Colonic mucosa (tissue), 4 donors: ENCODE measurements at places on chromosomes 16 and 17. TPM values are rescaled to one million over a fixed set of nuclear protein-coding genes. Genes with fewer than 3 reads are reported as not detected.

DNA sequence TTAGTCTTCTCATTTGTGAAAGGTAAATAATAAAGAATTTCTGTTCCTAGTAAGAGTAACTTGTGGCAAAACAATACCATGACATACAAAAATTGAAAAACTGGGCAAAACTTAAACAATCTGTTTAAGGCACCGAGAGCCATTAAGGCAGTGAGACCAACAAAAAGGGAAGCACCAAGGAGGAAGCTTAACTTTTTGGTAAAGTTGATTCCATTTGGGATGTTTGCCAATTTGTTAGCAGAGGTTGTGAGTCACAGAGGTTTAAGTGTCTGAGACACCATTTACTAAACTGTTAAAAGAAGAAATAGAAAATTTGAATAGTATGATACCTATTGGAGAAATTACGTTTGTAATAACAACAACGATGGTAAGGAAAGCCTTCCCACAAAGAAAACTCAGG is 4.9 kb downstream of the SLC35G3 start:
- H3K4me3 ChIP-seq: no peak overlapping the region
- no peaks in the 10 kb centered on the region for H3K27me3 ChIP-seq
- no peaks in the 10 kb centered on the region for H3K4me1 ChIP-seq
- H3K36me3 ChIP-seq: no peaks in the 10 kb centered on the region
- H3K27ac ChIP-seq: no peak overlapping the region

Gene CLDN9
- 0.35 TPM for total RNA-seq

Gene PRRT2
- 1.4 TPM for total RNA-seq

Gene SENP3
- 56.6 TPM for total RNA-seq

DNA sequence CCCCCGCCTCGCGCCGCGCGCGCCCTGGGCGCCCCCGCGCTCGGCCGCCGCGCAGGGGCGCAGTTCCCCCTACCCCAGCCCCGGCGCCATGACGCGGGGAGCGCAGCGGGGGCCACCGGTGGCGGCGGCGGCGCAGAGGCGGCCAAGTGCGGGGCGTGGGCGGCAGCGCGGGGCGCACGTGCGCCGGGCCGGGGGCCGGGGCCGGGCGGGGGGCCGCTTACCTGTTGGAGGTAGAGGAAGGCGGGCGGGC is 108.3 kb downstream of the ENGASE start:
- DNase-seq: no peak
- H3K27me3 ChIP-seq: peaks cover 22% of the 10 kb centered on the region
- H3K4me3 ChIP-seq: no peak overlapping the region
- no peaks in the 10 kb centered on the region for H3K4me1 ChIP-seq
- no peak overlapping the region for H3K27ac ChIP-seq
- H3K36me3 ChIP-seq: no peaks in the 10 kb centered on the region

GRCh38 chr17:29124135-29124924 is 55.9 kb downstream of the MYO18A start:
- no peak overlapping the region for H3K4me3 ChIP-seq
- H3K27ac ChIP-seq: no peak overlapping the region
- peak; percentile 42 for DNase-seq
- H3K36me3 ChIP-seq: peaks cover 8% of the 10 kb centered on the region
- no peaks in the 10 kb centered on the region for H3K27me3 ChIP-seq
- peaks cover 11% of the 10 kb centered on the region for H3K4me1 ChIP-seq

Gene HEXIM1
- 37.0 TPM for total RNA-seq

GRCh38 chr17:39549747-39550573 is 57.8 kb downstream of the NEUROD2 start:
- DNase-seq: no peak
- H3K36me3 ChIP-seq: no peaks in the 10 kb centered on the region
- no peak overlapping the region for H3K27ac ChIP-seq
- no peak overlapping the region for H3K4me3 ChIP-seq

DNA sequence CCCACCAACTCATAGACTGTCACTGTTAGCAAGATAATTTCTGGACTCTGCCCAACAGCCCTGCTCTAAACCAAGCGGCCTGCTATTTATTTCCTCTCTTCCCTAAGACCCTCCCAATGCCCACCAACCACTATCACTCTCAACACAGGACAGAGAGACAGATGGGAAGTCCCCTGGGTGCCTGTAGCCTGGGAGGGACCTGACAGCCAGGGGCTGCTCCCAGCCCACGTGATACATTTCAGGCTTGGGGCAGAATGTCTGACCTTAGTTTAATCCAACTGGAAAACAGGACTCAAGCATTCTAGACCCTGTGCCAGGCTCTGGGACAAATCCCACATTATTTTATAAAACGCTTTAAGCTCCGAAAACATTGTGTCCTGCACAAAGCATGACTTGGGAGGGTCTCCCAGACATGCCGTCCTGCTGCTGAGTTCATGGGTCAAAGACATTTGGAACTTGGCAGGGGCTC is 23.6 kb downstream of the XYLT1 start:
- H3K27me3 ChIP-seq: no peaks in the 10 kb centered on the region
- H3K36me3 ChIP-seq: no peaks in the 10 kb centered on the region
- DNase-seq: no peak
- no peaks in the 10 kb centered on the region for H3K4me1 ChIP-seq

Gene AATK
- total RNA-seq: 9.1 TPM

GRCh38 chr17:76081295-76082210 is 2.6 kb downstream of the ZACN start:
- H3K36me3 ChIP-seq: peaks cover 11% of the 10 kb centered on the region
- no peak overlapping the region for H3K4me3 ChIP-seq
- DNase-seq: no peak

GRCh38 chr16:19914877-19915276 is 30.2 kb upstream of the GPRC5B start:
- no peaks in the 10 kb centered on the region for H3K36me3 ChIP-seq
- no peak overlapping the region for H3K27ac ChIP-seq
- no peak overlapping the region for H3K4me3 ChIP-seq
- H3K27me3 ChIP-seq: no peaks in the 10 kb centered on the region
- no peak for DNase-seq

- H3K4me3 ChIP-seq: peak overlapping the region; percentile 33
- peak; percentile 74 for DNase-seq
- no peaks in the 10 kb centered on the region for H3K36me3 ChIP-seq
- H3K27me3 ChIP-seq: peaks cover 7% of the 10 kb centered on the region
- no peaks in the 10 kb centered on the region for H3K4me1 ChIP-seq
Observed at GRCh38 chr17:2723997-2724783, 12.6 kb upstream of the CLUH start.

DNA sequence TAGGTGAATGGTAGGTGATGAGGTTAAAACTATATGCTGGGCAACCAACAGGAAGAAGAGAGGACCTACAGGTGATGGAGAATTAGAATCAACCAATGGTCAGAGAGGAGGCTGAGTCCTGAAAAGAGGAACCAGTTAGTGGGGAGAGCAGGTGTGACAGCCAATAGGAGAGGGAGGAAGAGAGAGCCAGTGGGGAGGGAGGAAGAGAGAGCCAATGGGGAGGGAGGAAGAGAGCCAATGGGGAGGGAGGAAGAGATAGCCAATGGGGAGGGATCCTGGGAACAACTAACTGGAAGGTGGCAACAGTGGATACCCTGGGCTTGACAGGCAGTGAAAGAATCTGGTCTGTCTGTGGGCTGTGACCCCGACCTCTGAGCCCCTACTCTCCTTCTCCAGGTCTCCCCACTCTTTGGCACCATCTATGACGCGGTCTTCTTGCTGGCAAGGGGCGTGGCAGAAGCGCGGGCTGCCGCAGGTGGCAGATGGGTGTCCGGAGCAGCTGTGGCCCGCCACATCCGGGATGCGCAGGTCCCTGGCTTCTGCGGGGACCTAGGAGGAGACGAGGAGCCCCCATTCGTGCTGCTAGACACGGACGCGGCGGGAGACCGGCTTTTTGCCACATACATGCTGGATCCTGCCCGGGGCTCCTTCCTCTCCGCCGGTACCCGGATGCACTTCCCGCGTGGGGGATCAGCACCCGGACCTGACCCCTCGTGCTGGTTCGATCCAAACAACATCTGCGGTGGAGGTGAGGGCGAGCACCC is 3.7 kb downstream of the GUCY2D start:
- no peak for DNase-seq
- peaks cover 3% of the 10 kb centered on the region for H3K4me1 ChIP-seq
- no peak overlapping the region for H3K27ac ChIP-seq
- no peak overlapping the region for H3K4me3 ChIP-seq
